ENCODE measurements at places on chromosomes 2 and 18.

DNA sequence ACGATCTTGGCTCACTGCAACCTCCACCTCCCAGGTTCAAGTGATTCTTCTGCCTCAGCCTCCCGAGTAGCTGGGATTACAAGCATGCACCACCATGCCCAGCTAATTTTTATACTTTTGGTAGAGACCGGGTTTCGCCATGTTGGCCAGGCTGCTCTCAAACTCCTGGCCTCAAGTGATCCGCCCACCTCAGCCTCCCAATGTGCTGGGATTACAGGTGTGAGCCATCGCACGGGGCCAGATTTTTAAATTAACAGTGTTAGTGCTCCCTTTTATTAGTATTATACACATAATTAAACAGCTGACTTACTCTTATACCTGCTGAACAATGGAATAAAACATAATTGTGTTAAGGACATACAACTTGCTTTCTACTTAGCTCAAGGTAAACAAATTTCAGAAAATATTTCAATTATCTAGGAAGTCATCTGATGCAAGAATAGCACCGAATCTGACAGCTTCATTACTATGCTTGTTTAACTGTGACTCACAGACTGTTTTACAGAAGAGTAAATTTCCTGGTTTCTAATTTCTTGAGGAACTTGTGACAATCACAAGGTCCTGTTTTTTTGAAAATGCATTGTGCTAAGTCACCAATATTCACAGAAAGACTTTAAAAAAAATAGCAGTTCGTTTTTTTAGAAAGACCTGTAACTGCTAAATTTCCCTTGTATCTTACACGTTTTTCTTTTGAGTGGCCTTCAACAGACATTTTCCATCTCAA is 51.2 kb downstream of the SPIRE1 start:
- no peak for DNase-seq

GRCh38 chr18:10412933-10413332 is 41.5 kb upstream of the APCDD1 start:
- DNase-seq: no peak

- DNase-seq: no peak
These were observed 1432.0 kb downstream of the DPP10 start for GRCh38 chr2:115874427-115874826.

DNA sequence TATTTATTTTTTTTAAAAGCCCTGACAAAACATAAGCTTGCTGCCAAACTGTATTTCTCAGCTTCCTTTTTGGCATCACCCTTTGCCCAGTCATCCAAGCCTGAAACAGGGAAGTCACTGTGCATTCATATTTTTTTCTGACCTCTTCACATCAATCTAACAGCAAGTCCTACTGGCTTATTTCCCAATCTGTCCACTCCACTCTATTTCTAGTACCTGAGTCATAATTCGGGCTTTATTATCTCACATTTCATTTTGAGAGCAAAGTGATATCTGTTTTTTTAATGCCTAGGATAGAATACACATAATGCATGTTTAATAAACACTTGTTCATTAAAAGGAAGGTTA is 5.1 kb downstream of the HNMT start:
- DNase-seq: no peak

DNA sequence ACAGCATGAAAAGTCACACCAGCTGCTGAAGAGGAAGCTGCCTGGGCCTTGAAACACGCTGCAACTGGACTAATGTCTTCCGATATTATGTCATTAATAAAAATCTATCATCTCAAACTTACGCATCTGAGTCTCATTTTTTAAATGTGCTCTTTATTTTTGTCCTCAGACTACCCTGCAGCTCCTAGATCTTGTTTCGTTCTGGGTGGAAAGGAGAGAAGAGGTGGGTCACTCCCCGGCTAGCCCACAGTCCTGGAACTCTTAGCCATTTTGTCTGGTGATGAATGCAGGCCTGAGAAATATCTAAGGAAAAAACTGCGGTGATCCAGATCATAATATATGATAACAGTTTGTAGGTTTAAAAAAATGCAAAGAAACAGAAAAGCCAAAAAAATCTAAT is 73.3 kb downstream of the TXNL1 start:
- DNase-seq: no peak

DNA sequence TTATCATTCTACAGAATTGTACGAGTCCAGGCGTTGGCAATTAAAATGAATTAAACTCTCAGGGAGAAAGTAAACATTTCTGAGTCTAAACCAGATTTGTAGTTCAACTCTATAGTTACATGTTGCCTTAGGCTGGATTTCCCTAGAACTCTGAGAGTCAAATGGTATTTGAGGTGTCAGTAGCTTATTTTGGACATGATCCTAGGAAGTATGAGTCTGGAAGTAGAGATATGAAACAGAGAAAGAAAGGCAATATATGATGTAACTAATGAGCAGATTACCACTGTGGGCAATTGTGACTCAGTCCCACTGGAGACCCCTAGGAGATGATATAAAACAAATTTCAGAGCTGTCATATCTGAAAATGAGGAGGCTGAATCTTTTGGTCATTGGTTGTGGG is 199.1 kb upstream of the UBE2E3 start:
- DNase-seq: no peak

GRCh38 chr2:159051661-159052060 is 83.2 kb downstream of the TANC1 start:
- DNase-seq: no peak

DNA sequence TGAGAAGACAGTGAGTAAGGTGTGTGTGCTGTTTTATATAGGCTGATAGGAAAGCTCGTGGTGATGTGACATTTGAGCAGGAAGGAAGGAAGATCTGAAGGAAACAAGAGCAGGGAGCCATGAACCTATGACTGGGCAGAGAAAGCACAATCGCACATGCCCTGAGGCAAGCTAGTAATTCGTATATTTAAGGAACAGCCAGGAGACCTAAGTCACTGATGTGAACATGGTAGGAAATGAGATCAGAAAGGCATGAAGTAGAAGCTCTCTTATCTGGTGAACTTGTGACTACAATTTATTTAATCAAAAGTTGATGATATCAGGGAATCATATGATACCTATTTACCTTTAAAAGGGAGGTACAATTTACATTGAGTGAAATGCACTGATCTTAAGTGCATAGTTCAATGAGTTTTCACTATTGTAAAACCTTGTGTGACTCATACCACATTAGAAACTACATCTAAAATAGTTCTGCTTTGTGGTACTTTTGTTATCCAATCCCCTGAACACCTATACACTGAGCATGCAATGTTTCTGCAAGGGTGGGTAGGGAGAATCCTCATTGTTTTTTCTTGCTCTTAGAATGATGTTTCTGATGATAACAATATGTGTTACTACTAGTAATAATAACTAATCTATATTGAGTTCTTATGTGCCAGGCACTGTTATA is 67.5 kb downstream of the GALNT13 start:
- no peak for DNase-seq

DNA sequence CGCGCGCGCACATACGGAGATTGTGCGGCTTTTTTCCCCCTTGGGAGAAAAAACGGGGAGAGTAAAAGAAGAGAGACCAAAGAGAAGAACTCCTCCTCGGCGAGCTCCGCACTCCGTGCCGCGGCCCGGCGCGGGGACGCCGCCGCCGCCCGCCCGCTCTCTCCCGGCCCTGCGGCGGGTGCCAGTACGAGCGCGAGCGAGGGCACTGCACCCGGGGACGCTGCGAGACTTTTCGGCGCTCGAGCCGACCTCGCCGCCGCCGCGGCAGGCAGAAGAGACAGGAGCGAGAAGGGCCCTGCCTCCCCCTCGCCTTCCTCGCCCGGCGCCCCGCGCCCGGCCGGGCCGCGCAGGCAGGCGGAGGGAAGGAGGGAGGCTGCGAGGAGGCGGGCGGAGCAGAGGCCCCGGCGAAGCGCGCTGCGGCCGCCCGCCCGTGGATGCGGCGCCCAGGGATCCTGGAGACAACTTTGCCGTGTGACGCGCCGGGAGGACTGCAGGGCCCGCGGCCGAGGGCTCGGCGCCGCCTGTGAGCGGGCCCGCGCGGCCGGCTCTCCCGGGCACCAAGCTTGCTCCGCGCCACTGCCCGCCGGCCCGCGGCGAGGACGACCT is 857 bp upstream of the INHBB start:
- DNase-seq: no peak

- no peak for DNase-seq
These were observed 49.9 kb downstream of the TMEM17 start for GRCh38 chr2:62455957-62456692.

DNA sequence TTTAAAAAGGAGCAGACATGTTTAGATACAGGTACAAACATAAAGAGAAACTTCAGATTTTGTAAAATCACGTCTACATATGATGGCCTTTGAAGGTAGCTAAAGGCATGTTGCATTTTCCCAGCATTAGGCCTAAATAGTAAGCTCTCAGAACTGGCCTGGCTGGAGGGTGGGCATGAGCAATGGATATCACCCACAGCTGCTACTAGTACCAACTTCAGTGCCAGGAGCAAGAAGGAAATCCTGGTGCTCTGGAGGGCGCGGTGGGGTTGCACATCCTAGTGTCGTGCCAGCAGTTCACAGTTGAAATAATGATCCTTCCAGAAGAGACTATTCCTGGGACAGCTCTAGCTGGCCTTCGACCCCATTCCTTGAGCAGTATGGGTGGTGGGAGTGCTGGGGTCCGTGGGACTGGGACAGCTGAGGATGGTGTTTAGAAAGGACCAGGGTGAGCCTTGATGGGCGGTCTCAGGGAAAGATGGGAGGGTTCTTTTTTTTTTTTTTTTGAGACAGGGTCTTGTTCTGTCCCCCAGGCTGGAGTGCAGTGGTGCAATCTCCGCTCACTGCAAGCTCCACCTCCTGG is 4.9 kb downstream of the DES start:
- DNase-seq: no peak

GRCh38 chr2:151423760-151424159 is 14.1 kb downstream of the RIF1 start:
- DNase-seq: no peak

DNA sequence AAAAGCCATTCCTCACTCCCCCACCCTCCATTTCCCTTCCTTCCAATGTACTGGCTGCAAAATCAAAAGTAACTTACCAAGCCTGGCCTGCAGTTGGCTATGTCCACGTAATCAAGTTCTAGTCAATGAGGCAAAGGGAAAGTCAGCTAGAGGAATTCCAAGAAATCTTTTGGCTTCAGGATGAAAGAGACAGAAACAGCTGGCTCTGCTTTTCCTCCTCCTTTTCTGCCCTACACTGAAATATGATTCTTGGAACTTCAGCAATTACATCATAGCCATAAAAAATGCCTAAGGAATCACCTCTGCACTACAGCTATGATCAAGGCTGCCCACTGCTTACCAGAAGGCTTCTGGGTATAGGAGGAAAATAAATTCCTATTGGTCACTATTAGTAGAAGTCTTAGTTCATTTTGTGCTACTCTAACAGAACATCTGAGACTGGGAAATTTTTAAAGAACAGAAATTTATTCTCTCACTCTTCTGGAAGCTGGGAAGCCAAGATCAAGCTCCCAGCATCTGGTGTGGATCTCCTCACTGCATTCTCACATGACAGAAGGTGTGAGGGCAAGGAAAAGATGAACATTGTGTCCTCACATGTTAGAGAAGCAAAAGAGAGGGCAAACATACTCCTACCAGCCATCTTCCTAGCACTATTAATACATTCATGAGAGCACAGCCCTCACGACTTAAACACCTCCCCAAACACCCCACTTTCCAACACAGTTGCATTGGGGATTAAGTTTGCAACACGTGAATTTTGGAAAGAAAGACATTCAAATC is 219.9 kb downstream of the TMX3 start:
- no peak for DNase-seq
